ENCODE measurements at places on chromosomes 16 and 17.
A peak's percentile ranks its signal among the peaks of the same experiment; 100 is the strongest.

GRCh38 chr17:37294888-37295287 lies 80.9 kb upstream of the C17orf78 start:
- DNase-seq: no peak

- DNase-seq: no peak
Measured at GRCh38 chr17:39746145-39746461, 8.4 kb downstream of the GRB7 start.

GRCh38 chr16:46730126-46730525 lies 18.0 kb downstream of the MYLK3 start:
- DNase-seq: no peak

- no peak for DNase-seq
Measured at GRCh38 chr17:27430383-27430840, 25.8 kb upstream of the KSR1 start.

- DNase-seq: peak; percentile 41
Measured at GRCh38 chr17:63476854-63477479, at the start of gene ACE. Gene ACE (plus strand): TSS chr17:63477061. CDS start chr17:63477095, 34 bp downstream.

GRCh38 chr17:7548585-7549400 lies at the start of gene TNFSF12:
Gene TNFSF12 (plus strand): TSS chr17:7549058. CDS start chr17:7549154, 96 bp downstream.
- DNase-seq: peak; percentile 57

GRCh38 chr17:73561111-73561510 lies 83.1 kb downstream of the SDK2 start:
- no peak for DNase-seq

GRCh38 chr17:4969047-4969550 lies 1.5 kb upstream of the SPAG7 start:
- no peak for DNase-seq

DNA sequence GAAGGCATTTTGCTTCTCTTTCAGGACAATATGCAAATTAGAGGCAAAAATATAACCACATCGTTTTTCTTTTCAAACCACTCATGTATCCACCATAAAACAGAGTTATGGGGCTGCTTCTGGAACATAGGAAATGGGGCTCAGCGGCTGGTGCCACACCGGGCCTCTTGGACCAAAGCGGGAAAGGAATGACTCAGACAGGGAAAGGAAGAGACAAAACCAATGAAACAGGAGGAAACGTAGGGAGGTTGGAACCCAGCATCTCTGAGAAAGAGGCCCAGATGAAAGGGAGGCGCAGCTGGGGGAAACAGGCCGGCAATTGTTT lies 28.5 kb downstream of the CUEDC1 start:
- no peak for DNase-seq

GRCh38 chr17:41338961-41339485 lies 11.6 kb downstream of the KRT33A start:
- no peak for DNase-seq

- DNase-seq: no peak
Measured at GRCh38 chr17:42817866-42818265, 6.2 kb downstream of the BECN1 start.

- no peak for DNase-seq
Measured at GRCh38 chr16:9238346-9238745, 146.9 kb downstream of the HAPSTR1 start.

Data from activated effector memory CD4-positive, alpha-beta T cell treated with Interleukin-2 at 50 U/mL for 16 hours (primary cell).